ENCODE measurements at places on chromosomes 13 and 19.

DNA sequence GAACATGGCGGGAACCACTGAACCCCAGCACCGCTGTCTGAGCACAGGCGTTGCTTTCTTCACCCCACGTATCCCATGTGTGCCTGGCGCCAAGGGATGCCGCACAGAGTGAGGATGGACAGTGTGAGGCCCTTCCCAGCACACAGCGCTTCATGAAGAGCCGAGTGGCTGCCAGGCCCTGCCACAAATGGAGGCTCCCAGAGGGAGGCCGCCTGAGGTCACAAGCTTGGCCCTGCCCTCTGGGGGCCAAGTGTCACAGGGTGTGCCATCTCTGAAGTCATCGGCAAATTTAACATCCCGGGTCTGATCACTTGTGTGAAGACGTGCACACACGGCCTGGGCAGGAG is 24.4 kb downstream of the MPND start:
- DNase-seq = no peak

DNA sequence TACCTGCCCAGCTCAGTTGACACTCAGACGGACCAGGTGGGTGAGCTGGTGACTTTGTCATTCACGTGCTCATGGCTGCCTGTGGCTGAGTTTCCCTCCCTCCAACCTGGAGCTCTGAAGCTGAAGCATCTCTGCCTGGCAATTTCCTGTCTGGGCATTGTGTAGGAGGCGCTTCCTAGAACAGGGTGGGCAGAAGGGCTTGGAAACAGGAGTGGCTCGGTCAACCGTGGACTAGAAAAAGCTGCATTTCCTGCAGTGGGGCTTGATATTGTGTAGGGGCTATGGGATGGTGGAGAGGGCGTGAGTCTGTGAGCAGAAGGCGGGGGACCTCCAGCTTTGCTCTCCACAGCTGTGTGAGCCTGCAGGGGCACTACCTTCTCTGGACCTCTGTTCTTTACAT is 278.3 kb downstream of the TEX29 start:
- DNase-seq = no peak

- no peak for DNase-seq
Observed at GRCh38 chr19:48708471-48708870, 11.1 kb downstream of the MAMSTR start.

- DNase-seq = no peak
Observed at GRCh38 chr19:10836479-10837330, 693 bp upstream of the TMED1 start.

GRCh38 chr13:45950386-45951000 is 98.9 kb upstream of the SIAH3 start:
- DNase-seq = no peak

DNA sequence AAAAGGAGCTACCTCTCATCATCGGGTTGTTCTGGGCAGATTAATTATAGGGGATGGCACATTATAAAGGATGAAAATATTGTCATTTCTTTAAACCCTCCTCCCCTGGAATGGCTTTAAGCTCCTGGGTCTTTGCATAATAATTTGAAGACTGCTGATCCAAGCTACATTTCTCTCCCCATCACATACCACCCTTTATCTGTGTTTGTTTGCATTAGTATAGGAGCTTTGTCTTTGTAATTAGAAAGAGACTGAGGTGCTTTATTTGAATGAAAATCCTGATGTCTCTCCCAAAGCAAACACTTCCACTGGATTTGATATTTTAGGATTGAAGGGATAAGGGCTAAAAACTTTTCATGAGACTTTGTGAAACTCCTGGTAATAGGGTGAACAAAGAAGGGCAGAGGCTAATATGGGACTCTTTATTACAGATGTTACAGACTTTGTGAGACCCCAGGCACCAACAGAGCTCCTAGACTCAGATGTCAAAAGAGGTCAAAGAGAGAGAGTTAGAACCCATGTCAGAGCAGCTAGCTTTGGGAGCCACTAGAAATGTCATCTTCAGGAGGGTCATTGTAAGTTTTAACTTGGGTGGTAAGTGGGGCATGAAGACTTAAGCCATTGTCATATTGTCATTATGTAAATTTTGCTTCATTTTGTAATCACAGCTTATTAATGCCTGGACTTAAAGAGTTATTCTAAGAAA is 75.3 kb upstream of the RXFP2 start:
- DNase-seq = no peak
